Activated CD4-positive, CD25-positive, alpha-beta regulatory T cell treated with anti-CD3 and anti-CD28 coated beads, Interleukin-2, amount 50 U/mL, for 24 hours (primary cell): ENCODE measurements at places on chromosomes 2 and 18.

GRCh38 chr18:3935305-3935704 lies 485.3 kb downstream of the TGIF1 start:
- ATAC-seq: no peak

GRCh38 chr2:27182346-27182745 lies 29.5 kb upstream of the ATRAID start:
- ATAC-seq: no peak

GRCh38 chr2:108917526-108917925 lies 71.5 kb downstream of the EDAR start:
- ATAC-seq: no peak

DNA sequence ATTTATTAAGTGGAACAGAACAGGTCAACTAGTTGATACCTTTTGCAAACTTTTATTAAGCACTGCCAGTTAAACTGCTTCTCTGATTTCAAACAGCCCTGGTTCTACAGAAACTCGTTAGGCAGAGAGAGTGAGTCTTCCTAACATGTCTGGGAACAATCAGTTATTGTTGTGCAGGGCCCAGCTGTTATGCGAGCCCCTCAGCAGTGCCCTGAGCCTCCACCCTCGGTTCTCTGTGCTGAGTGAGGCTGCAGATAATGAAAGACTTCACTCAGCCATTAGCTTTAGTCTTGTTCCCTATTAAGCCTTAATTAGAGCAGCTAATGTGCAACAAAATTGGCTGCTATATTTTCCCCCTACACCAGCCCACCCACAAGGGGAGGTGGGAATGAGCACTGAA lies 39.6 kb downstream of the KCTD18 start:
- no peak for ATAC-seq

DNA sequence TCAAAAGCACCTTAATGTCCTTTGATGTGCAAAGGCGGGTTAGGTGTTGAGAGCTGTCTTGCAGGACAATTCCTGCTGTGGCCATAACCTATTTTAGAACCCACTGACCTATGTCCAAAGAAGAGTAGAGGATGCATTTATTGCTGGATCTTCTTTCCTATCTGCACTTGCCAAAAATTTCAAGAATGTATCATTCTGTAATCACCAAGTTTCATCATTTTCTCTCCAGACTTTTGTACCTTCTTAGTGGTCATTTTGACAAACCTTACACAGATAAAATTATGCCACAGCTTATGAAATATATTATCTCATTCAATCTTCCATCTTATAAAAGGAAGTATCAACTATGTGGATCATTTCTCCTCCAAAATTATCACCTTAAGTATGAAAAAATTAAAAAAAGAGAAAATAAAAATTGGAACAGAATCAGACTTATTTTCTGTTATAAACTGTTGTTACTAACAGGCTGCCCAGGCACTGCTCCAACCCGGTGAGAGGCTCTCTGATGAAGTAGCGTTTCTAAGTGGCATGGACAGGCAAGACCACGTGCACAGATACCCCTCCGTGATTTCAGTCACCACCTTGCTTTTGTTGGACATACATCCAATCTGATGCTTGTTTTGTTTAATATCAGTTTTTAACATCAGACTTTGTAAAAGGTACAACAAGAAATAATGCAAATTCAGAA lies 559.9 kb upstream of the ID2 start:
- no peak for ATAC-seq

- no peak for ATAC-seq
Measured at GRCh38 chr2:23449413-23449812, 64.4 kb downstream of the KLHL29 start.
